ENCODE measurements at places on chromosomes 4 and X. TPM values are rescaled to one million over a fixed set of nuclear protein-coding genes. Genes with fewer than 3 reads are reported as not detected.

- peak within 1 kb of the TSS; percentile 96 for H3K4me3 ChIP-seq
- peaks cover 5% of the 10 kb centered on the region for H3K4me1 ChIP-seq
- DNase-seq = peak; percentile 73
- H3K27ac ChIP-seq = no peak within 1 kb of the TSS
These were observed at the start of gene PCDH19 for GRCh38 chrX:100409610-100410590. PCDH19 (minus strand) TSS chrX:100410273; CDS start chrX:100408597, 1,676 bp downstream.

DNA sequence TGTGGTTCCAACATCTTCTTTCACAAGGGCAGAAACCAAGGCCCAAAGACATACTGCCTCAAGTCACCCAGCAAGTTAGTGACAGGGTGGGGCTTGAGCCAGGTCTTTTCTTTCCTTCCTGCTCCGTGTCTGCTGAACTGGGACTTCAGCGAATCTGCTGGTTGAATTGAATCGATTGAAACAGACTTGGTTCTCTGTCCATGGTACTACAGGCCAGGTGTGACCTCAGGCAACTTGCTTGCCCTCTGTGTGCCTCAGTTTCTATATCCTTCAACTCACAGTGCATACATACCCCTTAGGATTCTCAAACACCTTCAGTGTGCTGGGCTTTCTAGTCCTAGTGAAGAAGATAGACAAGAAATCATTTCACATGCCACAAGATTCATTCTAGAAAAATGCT lies 2.0 kb upstream of the ABLIM2 start:
- H3K36me3 ChIP-seq = no peaks in the 10 kb centered on the region
- peaks cover 5% of the 10 kb centered on the region for H3K27me3 ChIP-seq
- no peak for DNase-seq
- peaks cover 16% of the 10 kb centered on the region for H3K4me1 ChIP-seq
- no peak overlapping the region for H3K27ac ChIP-seq

GRCh38 chr4:37936889-37937498 lies 23.2 kb upstream of the PTTG2 start:
- H3K27me3 ChIP-seq = peaks cover 2% of the 10 kb centered on the region
- H3K36me3 ChIP-seq = no peaks in the 10 kb centered on the region
- H3K4me3 ChIP-seq = no peak overlapping the region
- H3K27ac ChIP-seq = no peak overlapping the region
- no peak for DNase-seq

DNA sequence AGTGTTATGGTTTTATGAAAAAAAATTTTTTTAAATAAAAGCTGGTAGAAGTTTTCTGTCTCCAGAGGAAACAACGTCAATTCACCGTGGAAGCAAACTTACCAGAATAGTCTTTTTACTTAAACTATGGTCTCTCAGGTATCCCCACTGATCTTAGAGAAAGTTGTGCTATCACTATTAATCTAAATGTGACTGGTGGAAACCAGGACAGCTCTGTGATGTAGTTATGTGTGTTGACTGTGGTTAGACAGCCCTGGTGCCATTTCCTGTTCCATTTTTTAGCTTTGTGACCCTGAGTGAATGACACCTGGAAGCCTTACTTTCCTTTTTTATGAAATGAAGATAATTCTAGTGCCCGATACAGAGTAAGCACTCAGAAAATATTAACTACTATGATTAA lies 111.8 kb upstream of the HUWE1 start:
- no peak for DNase-seq
- H3K36me3 ChIP-seq = no peaks in the 10 kb centered on the region
- no peak overlapping the region for H3K27ac ChIP-seq
- H3K4me3 ChIP-seq = no peak overlapping the region

DNA sequence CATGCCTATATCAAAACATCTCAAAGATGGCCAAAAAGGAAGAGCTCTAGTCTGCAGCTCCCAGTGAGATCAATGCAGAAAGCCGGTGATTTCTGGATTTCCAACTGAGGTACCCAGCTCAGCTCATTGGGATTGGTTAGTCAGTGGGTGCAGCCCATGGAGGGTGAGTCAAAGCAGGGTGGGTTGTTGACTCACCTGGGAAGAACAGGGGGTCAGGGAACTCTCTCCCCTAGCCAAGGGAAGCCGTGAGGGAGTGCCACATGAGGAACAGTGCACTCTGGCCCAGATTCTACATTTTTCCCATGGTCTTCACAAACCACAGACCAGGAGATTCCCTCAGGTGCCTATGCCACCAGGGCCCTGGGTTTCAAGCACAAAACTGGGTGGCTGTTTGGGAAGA lies 57.3 kb upstream of the FGF16 start:
- no peaks in the 10 kb centered on the region for H3K4me1 ChIP-seq
- no peak overlapping the region for H3K4me3 ChIP-seq
- no peaks in the 10 kb centered on the region for H3K36me3 ChIP-seq
- H3K27ac ChIP-seq = no peak overlapping the region
- no peak for DNase-seq

PLK4 gene
- 5.6 TPM for total RNA-seq
